ENCODE measurements at places on chromosomes 4 and X. TPM values are rescaled to one million over a fixed set of nuclear protein-coding genes. Genes with fewer than 3 reads are reported as not detected.

The HS6ST2 gene
- 0.07 TPM for total RNA-seq

The KLHL4 gene
- 6.3 TPM for total RNA-seq

The CSN1S1 gene
- total RNA-seq: not detected

The FOXR2 gene
- not detected for total RNA-seq

The AWAT2 gene
- not detected for total RNA-seq

The SUPT20HL2 gene
- not detected for total RNA-seq

The PPP4R3C gene
- total RNA-seq: not detected

The HTN1 gene
- not detected for total RNA-seq

The TBC1D9 gene
- total RNA-seq: 6.6 TPM

All from A549 treated with AZD2906 at 1 μM for 4 hours (cell line).